ENCODE measurements at places on chromosomes 1 and 21.

DNA sequence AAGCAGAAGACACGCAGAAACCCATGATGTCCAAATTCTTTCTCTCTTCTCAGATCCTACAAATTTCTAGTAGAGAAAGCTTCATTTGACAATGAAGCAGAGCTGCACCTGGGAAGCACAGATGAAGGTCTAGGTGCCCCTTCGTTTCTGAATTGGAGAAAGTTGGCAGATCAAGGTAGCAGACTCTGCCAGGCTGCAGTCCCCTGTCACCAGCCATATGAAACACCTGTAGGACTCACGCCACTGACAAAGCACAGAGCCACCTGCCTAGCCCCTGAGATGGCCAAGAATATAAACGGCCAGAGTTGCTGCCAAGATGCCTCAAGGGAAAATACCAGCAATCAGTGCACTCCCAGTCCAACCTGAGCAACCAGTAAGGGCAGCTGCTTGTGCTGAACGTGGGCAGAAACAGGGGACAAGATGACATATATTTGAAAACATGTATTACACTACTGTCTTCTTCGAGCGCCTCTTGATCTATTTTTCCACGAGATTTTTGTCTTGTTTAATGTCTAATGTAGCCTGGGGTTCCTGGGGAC lies 20.6 kb upstream of the PLEKHA6 start:
- DNase-seq = no peak

DNA sequence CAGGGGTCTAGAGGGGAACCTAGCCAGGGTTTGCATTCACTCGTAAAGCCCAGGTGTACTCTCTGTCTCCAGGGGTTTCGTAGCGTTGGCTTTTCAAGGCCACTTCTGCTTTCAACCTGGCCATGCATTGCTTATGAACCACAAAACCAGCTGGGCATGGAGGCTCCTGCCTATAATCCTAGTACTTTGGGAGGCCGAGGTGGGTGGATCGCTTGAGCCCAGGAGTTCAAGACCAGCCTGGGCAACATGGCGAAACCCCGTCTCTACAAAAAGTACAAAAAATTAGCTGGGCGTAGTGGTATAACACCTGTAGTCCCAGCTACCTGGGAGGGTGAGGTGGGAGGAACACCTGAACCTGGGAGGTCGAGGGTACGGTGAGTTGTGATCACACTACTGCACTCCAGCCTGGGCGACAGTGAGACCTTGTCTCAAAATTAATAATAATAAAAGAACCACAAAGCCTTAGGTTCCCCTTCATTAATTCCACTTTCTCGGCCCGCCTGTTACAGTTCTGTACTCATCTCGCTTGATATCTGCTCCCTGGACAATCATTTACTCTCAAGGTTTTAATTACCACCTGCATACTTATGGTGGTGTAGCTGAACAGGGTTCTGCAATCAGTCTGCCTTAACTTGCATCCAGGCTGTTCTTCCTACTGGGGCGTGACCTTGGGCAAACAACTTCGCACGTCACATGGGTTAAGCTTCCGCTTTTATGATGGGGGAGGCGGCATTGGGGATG lies 6.1 kb downstream of the SLC16A4 start:
- DNase-seq = no peak

GRCh38 chr1:2046174-2046917 lies 3.9 kb upstream of the PRKCZ start:
- peak; percentile 77 for DNase-seq

GRCh38 chr1:167331650-167332049 lies 111.0 kb downstream of the POU2F1 start:
- DNase-seq = no peak

- DNase-seq = no peak
These were observed 124.3 kb downstream of the PBX1 start for GRCh38 chr1:164683235-164683634.

DNA sequence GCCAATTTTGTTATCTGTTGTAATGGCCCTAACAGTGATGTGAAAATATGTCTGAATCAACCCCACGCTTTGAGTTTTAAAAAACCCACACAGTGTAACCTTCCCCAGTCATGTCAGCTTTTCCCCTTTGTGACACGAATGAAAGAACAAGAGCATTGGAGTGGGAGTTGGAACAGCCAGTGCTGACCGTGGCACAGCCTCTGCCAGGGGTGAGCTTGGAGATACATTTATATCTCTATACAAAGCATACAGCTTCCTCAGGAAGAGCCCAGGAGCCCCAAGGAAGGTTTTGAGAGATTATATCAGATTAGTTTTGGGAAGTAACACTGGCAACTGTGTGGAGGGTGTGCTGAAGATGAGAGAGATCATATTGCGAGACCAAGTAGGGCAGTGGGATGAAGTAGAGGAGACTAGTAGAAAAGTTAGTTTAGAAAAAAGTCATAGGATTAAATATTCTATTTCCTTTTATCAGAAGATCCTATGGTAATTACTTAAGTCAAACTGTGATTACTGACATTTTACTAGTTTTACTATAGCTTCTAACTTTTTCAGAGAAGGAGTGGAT lies 15.9 kb downstream of the LRRC8B start:
- DNase-seq = peak; percentile 57

- peak; percentile 35 for DNase-seq
These were observed 9.9 kb downstream of the GPR3 start for GRCh38 chr1:27402349-27402754.

- DNase-seq = no peak
These were observed 97.0 kb downstream of the CHRM3 start for GRCh38 chr1:239483391-239483790.

GRCh38 chr1:221015159-221015790 lies 136.0 kb downstream of the HLX start:
- DNase-seq = no peak

DNA sequence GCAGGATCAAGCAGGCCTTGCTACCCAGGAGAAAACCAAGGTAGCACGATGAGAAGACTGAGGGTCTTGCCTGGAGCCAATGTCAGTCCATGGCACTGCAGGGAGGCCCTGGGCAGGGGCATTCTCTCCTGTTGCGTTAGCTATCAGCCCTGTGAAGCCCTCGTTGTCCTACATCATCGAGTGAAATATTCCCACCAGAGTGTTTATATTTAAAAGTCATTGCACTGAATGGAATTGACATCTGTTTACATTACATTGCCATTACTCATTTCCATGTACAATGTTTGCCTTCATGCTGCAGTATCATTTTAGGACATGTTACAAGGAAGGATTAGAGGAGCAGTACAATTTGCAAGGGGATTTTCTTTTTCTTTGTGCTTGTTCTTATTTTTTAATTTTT lies 243.9 kb downstream of the KAZN start:
- DNase-seq = no peak

- DNase-seq = peak; percentile 65
These were observed 126.7 kb upstream of the CSF3R start for GRCh38 chr1:36609241-36610027.

All from stimulated activated CD8-positive, alpha-beta memory T cell treated with anti-CD3 and anti-CD28 coated beads, Interleukin-4, amount 100 ng/mL, for 48 hours (primary cell).